ENCODE measurements at places on chromosomes 16 and 17.
A peak's percentile ranks its signal among the peaks of the same experiment; 100 is the strongest.

GRCh38 chr17:65013613-65014391, 42.7 kb downstream of the GNA13 start:
- no peak for DNase-seq

GRCh38 chr17:8629371-8630226, 926 bp downstream of the MYH10 start:
- DNase-seq = peak; percentile 12

- no peak for DNase-seq
These were observed 29.7 kb downstream of the FANCA start for GRCh38 chr16:89786474-89787364.

GRCh38 chr17:73769479-73769878, 125.2 kb upstream of the SDK2 start:
- DNase-seq = no peak

- no peak for DNase-seq
These were observed 90.5 kb downstream of the ENGASE start for GRCh38 chr17:79164913-79165695.

DNA sequence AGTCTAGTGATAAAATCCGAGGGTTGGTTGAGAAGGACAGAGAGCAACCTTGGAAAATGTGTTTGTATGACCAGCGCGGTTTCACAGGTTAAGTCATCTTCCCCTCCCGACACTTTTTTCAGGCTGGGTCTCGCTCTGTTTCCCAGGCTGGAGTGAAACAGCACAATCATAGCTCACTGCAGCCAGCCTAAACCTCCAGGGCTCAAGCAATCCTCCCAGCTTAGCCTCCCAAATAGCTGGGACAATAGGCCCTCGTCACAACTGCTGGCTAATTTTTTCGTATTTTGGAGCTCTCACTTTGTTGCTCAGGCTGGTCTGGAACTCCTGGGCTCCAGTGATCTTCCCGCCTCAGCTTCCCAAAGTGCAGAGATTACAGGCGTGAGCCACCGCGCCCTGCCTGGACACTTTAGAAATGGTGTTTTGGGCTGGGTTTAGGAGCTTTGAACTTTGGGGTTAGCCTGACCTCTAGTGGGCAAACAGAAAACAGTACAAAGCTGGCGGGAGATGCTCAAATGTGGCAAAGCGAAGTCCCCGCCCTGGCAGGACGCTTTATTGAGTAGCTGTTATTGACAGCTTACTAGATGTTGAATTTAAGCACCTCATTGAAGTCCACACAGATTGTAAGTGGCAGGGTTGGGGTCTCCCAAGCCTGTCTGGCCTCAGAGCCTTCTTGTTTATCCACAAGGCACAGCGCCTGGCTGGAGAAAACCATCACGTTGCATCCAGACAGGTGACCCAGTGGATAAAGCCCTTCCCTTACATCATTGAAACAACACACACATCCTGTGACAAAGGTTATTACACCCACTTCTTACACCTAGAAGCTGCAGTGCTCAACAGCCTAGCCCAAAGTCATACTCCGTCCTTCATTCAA, 34.7 kb upstream of the RBBP6 start:
- DNase-seq = peak; percentile 71

- peak; percentile 80 for DNase-seq
These were observed 38.2 kb downstream of the TK2 start for GRCh38 chr16:66511602-66512271.

Data from Calu3 (cell line).